Stimulated activated memory B cell treated with anti-CD40 and anti-IgM and Interleukin-4, amounts not matched to agents 10 μg/mL and 1 μg/mL and 100 μg/mL, for 72 hours (primary cell): ENCODE measurements at places on chromosomes 4 and X.

DNA sequence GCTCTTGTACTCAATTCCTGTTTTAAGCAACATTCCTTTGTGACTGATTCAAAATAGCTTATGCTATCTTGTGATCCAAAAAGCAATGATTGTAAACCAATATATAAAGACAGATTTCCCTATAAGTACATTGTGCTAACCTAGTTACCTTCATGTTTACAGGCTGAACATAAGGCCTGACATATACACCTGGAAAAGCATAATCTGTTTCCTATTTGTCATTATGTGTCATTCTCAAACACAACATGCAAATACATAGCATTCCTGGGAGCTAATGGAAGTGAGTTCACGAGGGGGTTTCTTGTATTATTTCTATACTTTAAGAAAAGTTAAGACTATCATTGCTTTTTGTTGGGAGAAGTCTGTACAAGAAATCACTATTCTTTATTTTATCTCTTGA lies 638.1 kb upstream of the AGA start:
- ATAC-seq = no peak

GRCh38 chr4:186701273-186701672 lies 22.4 kb downstream of the FAT1 start:
- no peak for ATAC-seq

DNA sequence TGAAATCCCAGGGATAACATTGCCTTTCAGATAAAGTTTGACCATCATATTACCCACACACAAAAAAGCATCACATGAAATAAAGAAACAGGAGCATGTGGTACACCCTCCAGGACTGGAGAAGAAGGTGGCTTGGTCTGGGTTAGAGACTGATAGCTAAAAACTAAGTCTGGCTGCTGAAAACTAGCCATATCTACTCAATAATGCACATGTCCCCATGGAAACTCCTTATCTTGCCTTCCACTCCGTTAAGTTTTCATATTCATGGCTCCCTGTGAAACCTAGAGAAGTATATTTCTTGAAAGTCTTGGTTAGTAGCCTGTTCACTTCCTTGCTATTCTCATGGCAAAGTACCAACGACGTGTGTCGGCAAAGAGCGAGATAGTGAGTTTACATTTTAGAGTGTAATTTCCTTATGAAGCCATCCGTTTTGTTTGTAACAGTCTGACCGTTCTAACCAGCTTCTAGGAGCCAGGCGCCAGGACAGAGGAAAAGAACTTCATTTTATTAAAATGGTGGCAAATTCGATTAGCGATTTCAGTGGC lies 6.7 kb upstream of the DCTD start:
- ATAC-seq = no peak

DNA sequence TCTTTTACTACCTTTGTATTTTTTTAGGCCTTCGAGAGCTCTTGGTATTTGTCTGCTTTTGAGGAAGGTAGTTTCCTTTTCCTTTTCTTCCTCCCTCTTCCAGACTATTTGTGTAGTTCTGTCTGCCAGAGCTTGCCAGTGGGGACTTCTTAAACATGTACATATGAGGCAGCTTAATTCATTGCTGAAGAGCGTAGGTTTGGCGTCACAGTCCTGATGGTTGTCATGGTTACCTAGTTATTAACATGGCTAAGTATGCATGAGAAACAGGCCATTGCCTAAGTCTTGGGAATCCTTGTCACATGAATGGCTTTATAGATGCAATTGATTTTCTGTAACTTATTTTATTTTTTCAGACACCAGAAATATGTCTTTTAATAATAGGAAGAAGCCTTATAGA lies 48.5 kb upstream of the ARMCX2 start:
- no peak for ATAC-seq

- ATAC-seq = no peak
These were observed at the start of gene MAOB for GRCh38 chrX:43882294-43882681. Gene MAOB (minus strand): TSS chrX:43882450. CDS start chrX:43882299, 151 bp downstream.
